ENCODE measurements at places on chromosomes 12 and 14.

GRCh38 chr14:94979891-94980290, 177.4 kb downstream of the DICER1 start:
- DNase-seq: no peak

- DNase-seq: peak; percentile 72
These were observed 1.2 kb upstream of the GAPDH start for GRCh38 chr12:6532927-6533652.

GRCh38 chr12:23002381-23002780, 377.4 kb downstream of the ETNK1 start:
- DNase-seq: no peak

GRCh38 chr12:9992296-9992695, 6.6 kb downstream of the CLEC1B start:
- DNase-seq: no peak

- no peak for DNase-seq
These were observed 54.9 kb downstream of the SMUG1 start for GRCh38 chr12:54133772-54134375.

- no peak for DNase-seq
These were observed 4.1 kb downstream of the KCNC2 start for GRCh38 chr12:75205558-75205957.

DNA sequence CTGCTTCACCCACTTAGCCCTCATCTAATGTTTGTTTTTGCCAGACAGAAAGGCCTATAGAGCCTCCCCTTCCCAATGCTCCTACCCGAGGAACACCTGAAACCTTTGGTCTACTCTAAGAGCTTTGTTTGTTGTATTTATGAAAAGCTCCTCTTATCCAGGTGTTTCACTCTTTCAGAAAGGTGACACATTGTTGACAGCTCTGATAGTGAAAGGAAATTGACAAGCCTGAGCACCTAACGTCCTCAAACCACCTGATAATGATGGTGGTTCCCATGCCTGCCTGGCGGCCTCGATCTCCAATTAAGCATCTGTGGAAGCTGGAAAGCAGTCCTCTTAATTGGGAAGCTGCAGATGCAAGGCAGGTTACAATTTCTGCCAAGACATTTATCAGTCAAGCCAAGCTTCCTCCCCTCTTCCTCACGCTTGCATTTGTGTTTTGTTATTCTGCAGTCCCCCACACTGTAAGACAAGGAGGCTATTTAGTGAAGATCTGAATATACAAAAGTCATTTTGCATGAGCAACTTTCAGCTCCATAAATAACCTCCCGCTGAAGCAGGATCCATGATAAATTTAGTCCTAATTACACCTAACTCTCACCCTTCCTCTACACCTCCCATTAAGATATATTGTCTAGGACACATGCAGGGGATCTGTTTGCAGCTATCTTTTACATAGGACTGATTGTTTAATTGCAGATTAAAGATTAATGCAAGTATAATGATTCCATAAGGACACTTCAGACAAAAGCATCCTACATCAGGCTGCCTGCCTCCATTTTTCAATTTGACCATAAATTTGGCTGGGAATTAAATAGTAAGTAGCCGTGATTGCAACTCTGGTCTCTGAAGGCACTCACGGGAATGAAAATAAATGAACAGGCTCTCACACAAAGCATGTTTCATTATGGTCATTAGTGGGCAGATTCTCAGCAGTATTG, 288.6 kb downstream of the PDZRN4 start:
- no peak for DNase-seq

DNA sequence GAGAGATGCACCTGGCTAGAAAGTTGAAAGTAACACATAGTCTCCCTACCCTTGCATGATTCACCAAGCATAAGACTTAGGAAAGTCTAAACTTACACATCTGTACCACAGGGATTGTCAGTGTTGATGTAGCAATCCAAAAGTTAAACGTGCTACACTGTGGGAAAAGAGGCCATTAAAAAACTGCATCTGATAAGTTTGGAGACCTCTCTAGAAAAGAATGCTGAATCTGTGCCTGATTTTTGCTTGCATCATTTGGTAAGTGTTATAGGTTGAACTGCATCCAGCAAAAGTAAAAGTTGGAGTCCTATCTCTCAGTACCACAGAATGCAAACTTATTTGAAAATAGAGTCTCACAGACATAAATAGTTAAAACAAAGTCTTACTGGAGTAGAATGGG, 126.6 kb downstream of the SLC6A15 start:
- no peak for DNase-seq

DNA sequence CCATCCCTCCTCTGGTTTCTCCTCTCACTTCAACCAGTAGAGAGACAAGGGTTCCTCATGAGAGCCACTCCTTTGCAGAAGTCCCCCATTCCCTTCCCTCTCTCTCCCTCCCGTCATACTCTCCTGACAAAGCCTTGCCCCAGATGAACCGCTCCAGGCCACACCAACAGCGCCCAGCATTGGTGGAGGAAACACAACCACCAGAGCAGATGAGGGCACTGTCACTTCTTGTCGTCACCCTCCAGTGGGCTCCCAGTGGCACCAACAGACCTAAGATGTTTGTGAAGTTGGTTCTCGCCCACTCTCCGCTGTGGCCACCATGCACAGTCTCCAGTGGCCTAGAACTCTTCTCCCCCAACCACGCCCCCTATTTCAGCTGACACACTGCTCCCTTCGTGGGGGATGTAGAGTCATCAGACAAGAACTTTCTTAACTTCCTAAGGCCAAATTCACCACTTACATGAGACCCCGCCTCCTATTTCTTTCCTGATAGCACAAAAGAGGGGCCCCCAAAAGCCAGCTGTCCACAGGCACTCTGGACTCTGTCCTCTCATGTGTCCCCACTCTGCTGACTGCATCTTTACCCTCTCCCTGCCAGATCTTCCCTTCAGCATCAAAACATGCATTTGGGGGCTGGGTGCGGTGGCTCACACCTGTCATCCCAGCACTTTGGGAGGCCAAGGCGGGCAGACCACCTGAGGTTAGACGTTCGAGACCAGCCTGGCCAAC, 29.2 kb upstream of the PLEKHG6 start:
- no peak for DNase-seq

GRCh38 chr12:123771261-123771660, 9.2 kb downstream of the DNAH10 start:
- DNase-seq: no peak

- no peak for DNase-seq
These were observed 14.6 kb upstream of the TCTN1 start for GRCh38 chr12:110599334-110599733.

GRCh38 chr12:8554451-8555195, 13.9 kb upstream of the CLEC4E start:
- DNase-seq: no peak
